ENCODE measurements at places on chromosomes 16 and 17. TPM values are rescaled to one million over a fixed set of nuclear protein-coding genes. Genes with fewer than 3 reads are reported as not detected.

Gene FSCN2
- 1.1 TPM for total RNA-seq

Gene CRYBA1
- not detected for total RNA-seq

Gene ZFP1
- 32.4 TPM for total RNA-seq

Gene TMED6
- 0.59 TPM for total RNA-seq

Gene ENPP7
- total RNA-seq = not detected

Gene LYRM1
- 27.5 TPM for total RNA-seq

Gene CTNS
- 6.6 TPM for total RNA-seq
